A673 (cell line): ENCODE measurements at places on chromosomes 11 and 22. TPM values are rescaled to one million over a fixed set of nuclear protein-coding genes. Genes with fewer than 3 reads are reported as not detected.

The FAM83F gene
- not detected in 2 replicates for total RNA-seq

The CHADL gene
- total RNA-seq, result not detected in 2 replicates

The TMEM191C gene
- 0.82 and 1.7 TPM in 2 replicates for total RNA-seq

GRCh38 chr22:31951194-31952093, 7.1 kb downstream of the YWHAH start:
- no peak for DNase-seq

GRCh38 chr11:9146477-9146876, 55.1 kb upstream of the SCUBE2 start:
- DNase-seq, result no peak

GRCh38 chr11:16785520-16786128, 47.2 kb downstream of the C11orf58 start:
- peak; percentile 72 for DNase-seq

DNA sequence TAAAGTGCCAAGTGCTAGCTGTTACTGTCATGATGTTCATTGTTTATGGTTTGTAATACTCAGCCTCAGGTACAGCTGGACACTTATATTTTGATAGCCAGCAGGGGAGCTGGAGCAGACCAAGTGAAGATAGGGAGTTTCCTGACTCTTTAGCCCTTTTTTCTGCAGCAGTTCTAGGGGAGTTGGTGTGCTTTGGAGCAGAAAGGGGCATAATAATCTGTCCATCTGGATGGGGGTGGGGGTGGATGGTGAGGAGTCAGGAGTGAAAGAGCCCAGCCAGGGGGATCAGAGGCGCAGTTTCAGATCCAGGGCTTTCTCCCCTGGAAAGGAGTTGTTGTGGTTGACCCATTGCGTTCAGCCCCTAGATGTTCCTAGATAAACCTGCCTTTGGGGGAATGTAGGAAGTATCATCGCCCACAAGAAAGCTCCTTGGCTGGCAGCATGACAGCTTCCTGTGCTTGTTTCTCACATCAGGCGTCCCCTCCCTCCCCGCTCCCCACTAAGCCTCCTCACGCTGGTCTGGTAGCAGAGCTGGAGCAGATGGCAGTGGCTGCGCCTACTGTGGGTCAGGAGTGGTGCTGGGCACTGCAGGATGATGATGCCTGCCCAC, 41.9 kb downstream of the MED15 start:
- peak; percentile 54 for DNase-seq

DNA sequence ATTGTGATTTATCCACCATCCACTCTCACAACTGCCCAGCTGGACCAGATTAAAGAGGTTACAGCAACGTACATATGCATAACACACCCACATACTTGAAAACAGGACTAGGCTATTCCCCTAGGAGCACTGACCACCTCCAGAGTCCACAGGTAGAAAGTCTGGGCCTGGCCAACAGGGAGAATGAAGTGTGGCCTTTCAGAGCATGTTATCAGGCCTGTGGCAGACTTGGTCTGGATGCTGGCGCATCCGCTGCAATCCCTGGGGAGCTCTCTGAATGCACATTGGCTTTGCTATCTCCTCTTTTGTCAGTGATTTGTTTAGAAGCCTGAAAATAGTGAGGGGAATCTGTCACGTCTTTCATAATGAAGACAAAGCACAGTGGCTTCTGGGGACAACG, 86.7 kb downstream of the C11orf58 start:
- DNase-seq, result no peak

DNA sequence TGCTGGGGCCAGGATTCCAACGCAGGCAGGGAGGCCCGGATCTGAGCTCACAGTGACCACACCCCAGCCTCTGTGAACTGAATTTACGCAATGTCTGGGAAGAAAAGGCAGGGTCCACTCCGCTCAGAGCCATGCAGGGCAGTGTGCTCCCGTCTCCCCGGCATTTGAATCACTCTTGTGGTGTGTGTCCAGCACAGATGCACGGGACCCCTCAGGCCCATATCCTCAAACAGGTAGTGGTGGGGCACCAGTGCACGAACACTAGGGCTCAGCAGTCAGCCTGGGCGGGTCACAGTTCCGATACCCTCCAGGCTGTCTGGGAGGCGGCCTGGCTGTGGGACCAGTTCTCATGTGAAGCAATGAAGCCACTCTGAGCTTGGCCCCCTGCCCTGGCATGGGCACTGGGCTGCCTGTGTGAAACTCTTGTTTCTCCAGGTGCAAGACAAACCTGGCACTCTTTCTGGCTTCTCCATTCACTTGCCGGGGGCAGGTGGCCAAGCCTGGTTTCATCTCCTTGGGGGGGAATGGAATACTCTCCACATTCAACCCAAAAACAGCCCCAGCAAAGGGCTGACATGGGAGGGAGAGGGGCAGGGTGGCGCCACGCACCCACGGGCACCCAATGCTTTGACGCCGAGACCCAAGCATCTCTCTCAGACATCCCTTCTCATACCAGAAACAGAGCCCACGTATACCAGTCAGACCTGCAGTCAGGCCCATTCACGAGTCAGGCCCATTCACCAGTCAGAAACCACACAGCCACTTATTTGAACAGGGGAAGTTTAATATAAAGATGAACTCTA, 14.3 kb downstream of the DHCR7 start:
- DNase-seq, result no peak

DNA sequence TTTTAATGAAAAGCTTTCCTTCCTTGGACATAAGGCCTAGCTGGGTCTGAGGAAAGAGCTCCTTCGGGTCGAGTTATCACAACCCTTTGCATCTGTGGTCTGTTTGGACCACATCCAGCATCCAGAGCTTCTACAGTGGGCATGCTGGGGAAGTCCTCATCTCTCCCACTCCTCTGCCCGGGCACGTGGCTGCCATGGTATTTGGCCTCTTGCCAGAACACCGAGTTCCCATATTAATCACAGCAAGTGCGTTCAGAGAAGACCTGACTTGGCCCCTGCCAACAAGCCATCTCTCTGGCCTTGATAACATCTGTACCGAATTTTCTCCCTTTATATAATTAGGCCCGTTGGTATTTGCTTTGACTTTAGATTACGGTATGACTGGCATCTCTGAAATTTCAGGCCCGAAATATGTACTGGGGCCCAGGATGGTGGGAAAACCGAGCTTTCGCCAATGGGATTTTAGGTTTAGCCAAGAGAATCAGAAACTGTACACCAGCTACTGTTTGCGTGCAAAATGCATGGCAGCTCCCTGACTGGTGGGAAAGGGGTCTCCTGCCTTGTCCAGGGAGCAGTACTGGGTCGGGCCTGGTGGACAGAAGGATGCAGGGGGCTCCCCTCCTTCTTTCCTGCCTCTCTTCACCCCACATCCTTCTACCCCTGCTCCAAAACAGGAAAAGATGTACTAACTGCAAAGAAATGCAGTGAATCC, 90.0 kb downstream of the MICAL2 start:
- no peak for DNase-seq
